Stimulated activated CD4-positive, alpha-beta T cell treated with anti-CD3 and anti-CD28 coated beads, Interleukin-15, amount 100 ng/mL, for 48 hours (primary cell): ENCODE measurements at places on chromosomes 7 and 10.

DNA sequence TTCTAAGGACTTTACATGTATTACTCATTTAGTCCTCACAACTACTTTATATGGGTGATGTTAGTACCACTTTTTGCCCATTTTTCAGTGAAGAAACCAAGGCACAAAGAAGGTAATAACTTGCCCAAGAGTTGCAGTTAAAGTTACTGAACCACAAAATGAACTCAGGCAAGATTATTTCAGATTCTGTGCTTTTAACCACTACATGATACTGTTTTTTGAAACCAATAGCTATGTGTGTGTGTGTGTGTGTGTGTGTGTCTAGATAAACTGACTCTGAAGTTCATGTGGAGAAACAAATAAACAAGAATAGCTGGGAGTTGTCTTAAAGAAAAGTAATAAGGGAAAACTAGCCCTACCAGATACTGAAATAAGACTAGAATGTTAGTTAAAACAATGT is 60.8 kb upstream of the OIT3 start:
- DNase-seq, result no peak

- no peak for DNase-seq
Observed at GRCh38 chr7:155286686-155287085, 11.0 kb upstream of the INSIG1 start.

DNA sequence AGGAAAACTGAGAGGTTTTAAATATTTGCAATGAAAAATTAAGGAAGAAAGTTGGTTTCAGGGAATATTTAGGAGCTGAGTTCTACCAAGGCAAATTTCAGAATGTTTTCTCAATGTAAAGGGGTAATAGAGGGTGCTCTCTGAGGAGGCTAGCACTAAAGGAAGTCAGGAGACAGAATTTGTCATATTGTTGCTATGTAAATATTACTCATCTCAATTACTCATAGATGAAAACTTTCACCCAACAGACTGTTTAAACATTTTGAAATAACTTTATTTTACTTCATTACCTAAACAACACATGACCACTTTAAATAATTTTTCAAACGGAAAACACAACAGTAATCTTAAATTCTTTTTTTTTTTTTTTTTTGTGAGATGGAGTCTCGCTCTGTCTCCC is 274.8 kb upstream of the NRG3 start:
- no peak for DNase-seq

DNA sequence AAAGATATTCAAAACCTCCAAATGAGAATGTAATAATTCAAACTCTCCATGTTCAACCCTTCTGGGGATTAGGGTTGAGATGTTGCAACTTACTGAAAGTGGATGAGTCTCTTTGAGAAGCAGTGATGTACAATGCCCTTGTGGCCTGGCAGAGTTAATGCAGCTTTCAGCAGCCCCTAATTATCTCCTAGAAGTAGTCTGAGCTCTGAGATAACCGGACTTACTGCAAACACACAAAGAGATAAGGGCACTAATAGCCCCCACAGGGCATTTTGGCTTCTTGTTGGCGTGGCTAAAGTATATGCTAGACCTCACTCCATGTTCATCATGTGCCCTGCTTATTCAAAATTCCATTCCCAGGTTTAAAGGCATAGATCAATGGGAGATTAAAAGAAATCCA is 404.7 kb downstream of the NEBL start:
- no peak for DNase-seq

GRCh38 chr10:122062831-122063674 is 74.1 kb downstream of the TACC2 start:
- no peak for DNase-seq
